H54 (cell line): ENCODE measurements at places on chromosomes 3 and 15.

- no peak for DNase-seq
Measured at GRCh38 chr15:43928152-43928551, 101.3 kb downstream of the WDR76 start.

DNA sequence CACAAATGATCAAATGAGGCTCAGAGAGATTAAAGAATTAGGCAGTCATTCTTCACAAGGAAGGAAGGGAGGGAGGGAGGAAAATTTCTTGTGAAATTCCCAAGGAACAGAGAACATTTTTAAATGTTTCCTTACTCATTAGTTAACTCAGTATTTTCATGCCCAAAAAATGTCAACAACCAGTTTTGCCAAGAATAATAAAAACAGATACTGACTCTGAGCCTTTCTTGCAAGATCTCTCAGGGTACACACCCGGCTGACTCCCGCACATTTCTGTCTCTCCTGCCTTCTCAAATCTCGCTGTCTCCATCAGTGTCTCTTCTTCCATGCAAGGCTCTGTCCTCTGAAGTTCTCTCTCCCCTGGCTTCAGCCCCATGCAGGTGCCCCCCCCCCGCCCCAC, 265.9 kb downstream of the TJP1 start:
- DNase-seq = no peak

DNA sequence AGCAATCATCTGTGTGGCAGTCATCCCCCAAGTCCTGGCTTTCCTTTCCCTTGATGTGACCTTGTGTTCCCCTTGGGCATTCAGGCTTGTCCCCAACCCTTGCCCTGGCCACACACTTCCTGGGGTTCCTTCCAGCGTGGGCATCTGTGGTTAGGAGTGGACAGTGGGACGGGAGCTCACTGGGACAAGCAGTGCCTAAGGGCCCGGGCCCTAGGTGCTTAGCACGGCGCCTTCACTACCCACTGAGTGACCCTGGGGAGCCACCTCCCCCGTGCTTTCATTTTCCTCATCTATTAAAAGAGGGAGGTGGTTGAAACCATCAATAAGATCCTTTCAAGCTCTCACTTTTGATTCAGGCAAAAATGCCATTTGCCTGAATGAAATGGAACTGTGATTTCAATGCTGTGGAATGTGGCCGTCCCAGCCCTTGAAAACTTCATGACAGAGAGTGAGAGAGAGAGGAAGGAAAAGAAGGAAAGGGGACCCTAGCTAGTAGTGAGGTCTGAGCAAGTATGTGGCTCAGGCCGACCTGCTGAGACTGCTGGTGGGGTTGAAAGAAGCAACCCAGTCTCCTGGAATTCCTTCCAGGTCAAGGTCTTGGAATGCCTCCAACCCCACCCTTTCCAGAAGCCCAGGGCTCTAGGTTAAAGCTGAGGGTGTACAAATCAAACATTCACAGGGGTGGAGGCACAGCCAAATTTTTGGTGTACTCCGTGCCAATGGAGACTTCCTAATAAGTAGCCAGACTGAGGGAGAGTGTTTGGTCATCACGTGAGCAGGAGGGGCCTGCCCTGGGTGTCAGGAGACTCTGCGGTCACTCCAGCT, 302.9 kb downstream of the TLE3 start:
- peak; percentile 11 for DNase-seq

GRCh38 chr3:3800080-3800455, 837 bp downstream of the LRRN1 start:
- DNase-seq = no peak

- DNase-seq = no peak
Measured at GRCh38 chr3:141853629-141854168, 22.7 kb upstream of the ATP1B3 start.

GRCh38 chr15:75217012-75217411, 15.3 kb downstream of the C15orf39 start:
- no peak for DNase-seq

- DNase-seq = no peak
Measured at GRCh38 chr15:78282324-78282723, 17.1 kb downstream of the SKIC8 start.

DNA sequence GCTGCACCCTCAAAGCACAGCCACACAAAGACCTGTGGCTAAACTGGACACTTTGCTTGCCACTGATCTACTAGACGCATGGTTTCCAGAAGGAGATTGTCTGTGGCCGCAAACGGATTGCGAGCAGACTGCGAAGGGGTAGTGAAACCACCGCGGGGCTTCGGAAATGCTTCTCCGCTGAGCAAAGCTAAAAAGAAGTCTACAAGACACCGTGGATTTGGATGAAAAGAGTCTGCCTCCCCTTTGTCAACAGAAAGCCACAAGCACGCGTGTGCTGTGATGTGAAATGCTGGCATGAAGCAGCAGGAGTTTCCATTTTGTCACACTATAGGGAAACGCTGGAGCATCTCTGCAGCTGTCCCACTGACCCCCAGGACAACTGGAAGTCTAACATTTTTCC, 63.0 kb downstream of the TMEM44 start:
- DNase-seq = no peak

GRCh38 chr3:79869461-79870312, 101.9 kb upstream of the ROBO1 start:
- no peak for DNase-seq

GRCh38 chr3:124035463-124036121, 43.7 kb upstream of the ROPN1 start:
- DNase-seq = no peak

GRCh38 chr3:52043750-52044149, 12.6 kb downstream of the DUSP7 start:
- DNase-seq = no peak

GRCh38 chr3:134392336-134392983, 18.2 kb upstream of the AMOTL2 start:
- no peak for DNase-seq
